ENCODE measurements at places on chromosomes 13 and 19.

GRCh38 chr19:1214299-1214861, 8.8 kb downstream of the STK11 start:
- DNase-seq = no peak

DNA sequence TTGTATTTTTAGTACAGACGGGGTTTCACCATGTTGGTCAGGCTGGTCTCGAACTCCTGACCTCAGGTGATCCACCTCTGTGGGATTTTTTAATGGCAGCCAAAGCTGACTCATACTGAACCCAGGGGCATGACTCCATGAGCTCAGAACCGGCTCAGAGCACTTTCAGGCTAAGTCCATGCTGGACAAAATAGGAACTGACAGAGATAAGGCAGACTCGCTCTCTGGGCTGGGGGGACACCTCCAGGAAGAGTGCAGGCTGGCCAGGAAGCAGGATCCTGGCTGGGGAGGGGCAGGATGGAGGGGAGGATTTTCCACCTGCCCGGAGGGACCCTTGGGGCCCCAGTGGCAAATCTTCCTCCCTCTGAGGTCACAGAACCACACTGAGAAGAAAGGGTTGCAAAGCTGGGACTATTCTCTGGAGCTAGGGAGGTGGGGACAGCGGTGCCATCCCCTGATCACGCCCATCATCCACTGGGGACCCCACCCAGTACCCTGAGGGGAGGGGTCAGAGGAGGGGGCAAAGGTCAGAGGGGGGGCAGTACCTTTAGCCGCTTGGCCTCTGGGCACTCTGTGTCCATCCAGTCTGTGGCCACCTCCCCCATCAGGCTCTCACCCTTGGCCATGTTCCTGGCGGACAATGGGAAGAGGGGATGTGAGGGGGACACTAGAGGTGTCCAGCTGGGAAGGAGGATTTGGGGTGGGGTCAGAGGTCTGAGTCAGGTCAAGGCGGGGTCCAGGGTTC, 31.1 kb downstream of the NOTCH3 start:
- no peak for DNase-seq

DNA sequence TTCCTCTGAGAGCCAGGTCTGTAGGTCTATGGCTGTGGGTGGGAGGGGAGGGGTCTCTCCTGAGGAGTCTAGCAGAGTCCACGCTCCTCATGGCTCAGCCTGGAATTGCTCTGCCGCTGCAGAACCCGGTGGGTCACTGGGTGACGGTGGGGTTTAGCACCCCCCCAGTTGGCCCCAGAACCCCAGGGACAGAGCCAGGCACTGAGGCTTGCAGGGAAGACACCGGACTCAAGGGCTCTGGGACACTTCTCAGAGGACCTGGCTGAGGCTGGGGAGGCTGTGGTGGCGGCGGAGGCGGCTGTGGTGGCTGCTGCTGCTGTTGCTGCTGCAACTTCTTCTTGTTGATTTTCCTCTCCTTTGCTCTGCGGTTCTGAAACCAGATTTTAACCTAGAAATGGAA, 6.1 kb downstream of the CDX2 start:
- no peak for DNase-seq

- no peak for DNase-seq
Observed at GRCh38 chr13:111371720-111372119, 51.3 kb downstream of the TEX29 start.

- DNase-seq = no peak
Observed at GRCh38 chr13:50474088-50474662, 369.3 kb downstream of the DLEU7 start.

DNA sequence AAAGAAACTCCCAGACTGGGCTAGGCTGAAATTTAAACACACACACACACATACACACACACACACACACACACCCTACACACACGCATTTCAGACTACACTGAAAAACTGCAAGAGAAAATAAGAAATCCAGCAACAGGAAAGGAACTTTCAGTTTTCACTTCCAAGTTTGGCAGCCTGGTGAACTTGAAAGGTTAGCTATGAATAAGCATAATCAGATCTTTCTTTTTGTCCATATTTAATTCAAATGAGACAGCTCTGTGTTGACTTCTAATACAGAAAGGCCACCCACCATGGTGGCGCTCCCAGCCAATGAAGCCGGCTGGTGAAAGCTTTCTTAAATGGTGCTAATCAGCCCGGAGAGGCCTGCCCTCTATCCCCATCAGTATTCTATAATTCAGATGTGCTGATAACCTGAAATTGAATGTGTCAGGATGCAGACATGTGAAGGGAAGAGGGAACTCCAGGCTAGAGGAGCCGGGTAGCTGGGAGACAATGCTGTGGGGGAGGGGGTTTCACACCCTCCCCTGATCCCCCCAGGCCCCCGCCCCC, 108.3 kb upstream of the ZNF536 start:
- no peak for DNase-seq

- DNase-seq = no peak
Observed at GRCh38 chr19:29708554-29709439, 6.3 kb downstream of the C19orf12 start.

GRCh38 chr13:105906746-105907145, 628.7 kb downstream of the EFNB2 start:
- DNase-seq = no peak

DNA sequence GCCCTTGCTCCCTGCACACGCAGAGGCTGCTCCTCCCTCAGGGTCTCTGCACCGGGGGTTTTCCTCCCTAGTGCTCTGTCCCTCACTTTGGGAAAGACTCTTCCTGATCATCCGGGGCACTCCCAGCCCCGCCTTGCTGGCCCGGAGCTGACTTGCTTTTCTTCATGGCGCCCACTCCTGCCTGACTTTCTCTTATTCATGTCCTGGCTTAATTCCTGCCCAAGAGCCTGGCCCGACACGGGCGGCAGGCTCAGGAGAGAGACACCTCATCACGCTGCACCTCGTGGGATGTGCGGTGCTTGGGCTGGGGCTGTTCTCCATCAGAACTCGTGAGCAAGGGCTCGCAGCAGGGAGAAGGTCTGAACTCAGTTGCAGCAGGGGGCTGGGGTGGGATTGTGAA, 11.8 kb upstream of the PLA2G4C start:
- no peak for DNase-seq

- no peak for DNase-seq
Observed at GRCh38 chr19:42272989-42273406, 3.9 kb downstream of the CIC start.

DNA sequence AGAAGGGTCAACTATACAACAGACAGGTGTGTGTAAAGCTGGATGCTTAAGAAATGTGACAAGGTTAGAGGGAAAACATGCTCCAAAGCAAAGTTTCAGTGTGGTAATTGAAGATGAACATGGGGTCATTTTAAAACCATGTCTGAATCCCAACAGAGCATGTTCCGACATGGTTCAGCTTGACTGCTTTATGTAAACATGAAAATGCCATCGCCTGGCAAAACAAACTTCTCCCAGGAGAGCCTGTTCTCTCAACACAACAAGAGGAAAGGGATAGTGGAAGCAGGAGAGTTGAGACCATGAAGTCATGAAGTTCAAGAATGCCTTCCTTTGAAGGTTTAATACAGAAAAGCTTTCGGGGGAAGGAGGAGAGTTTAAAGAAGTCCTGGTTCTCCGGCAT, 85.8 kb downstream of the EPSTI1 start:
- DNase-seq = no peak

Measured in effector memory CD8-positive, alpha-beta T cell (primary cell).